Uterus (tissue), 4 donors: ENCODE measurements at places on chromosomes 5 and 9.

GRCh38 chr5:158060212-158060611, 201.3 kb upstream of the CLINT1 start:
- DNase-seq: no peak

- DNase-seq: no peak
These were observed 8.5 kb downstream of the AFAP1L1 start for GRCh38 chr5:149280124-149280523.

DNA sequence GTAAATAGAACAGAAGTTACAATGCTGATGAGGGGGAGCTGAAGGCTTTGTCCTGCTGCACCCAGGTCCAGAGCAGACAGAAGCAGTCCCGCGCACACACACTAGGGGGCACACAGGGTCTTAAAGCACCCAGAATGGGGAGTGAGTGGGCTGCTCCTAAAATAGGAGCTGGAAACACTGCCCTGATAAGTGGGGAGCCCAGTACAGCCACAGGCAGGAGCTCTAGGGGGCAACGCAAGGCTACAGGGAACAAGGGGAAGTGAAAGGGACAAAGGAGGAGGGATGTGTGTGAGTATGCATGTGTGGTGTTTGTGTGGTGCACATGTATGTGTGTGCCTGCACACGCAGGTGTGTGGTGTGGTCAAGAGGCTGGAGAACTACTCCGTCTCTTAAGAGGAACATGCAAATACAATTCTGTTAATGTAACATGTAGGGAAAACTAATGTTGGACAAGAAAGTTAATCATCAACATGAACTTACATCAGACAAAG, 191.5 kb downstream of the ROR2 start:
- DNase-seq: no peak

GRCh38 chr9:7259544-7260241, 501.9 kb downstream of the KDM4C start:
- no peak for DNase-seq
